ENCODE measurements at places on chromosomes 6 and 20.
A peak's percentile ranks its signal among the peaks of the same experiment; 100 is the strongest.

GRCh38 chr6:134316733-134317431, 1.0 kb downstream of the SGK1 start:
- no peak for DNase-seq

DNA sequence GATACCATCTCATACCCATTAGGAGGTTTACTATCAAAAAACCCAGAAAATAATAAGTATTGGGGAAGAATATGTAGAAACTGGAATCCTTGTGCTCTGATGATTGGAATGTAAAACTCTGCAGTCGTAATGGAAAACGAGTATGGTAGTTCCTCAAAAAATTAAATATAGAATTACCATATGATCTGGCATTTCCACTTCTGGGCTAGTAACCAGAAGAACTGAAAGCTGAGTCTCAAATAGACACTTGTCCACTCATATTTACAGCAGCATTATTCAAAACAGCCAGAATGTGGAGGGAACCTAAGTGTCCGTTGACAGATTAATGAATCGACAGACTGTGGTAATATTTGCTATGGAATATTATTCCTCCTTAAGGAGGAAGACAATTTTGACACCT, 44.3 kb downstream of the FOXC1 start:
- DNase-seq = no peak

- no peak for DNase-seq
Observed at GRCh38 chr6:161407115-161407514, 133.3 kb upstream of the AGPAT4 start.

GRCh38 chr20:56274156-56274555, 25.6 kb downstream of the MC3R start:
- DNase-seq = no peak

DNA sequence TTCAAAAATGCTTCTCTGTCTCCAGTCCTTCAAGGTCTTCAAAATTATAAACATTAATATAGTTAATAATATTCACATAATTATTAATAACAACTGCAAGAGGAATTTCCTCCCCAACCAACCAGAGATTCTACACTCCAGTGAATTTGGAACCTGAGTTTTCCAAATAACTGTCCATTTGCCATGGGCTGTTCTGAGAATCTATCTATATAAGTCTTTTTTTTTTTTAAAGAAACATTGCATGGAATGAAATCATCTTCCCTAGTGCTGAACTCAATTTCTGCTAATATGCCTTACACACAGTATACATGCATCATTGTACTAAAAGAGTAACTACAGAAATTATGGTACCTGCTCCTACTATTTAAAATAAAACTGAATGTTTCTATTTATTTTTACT, 113.9 kb downstream of the SLC22A3 start:
- no peak for DNase-seq

DNA sequence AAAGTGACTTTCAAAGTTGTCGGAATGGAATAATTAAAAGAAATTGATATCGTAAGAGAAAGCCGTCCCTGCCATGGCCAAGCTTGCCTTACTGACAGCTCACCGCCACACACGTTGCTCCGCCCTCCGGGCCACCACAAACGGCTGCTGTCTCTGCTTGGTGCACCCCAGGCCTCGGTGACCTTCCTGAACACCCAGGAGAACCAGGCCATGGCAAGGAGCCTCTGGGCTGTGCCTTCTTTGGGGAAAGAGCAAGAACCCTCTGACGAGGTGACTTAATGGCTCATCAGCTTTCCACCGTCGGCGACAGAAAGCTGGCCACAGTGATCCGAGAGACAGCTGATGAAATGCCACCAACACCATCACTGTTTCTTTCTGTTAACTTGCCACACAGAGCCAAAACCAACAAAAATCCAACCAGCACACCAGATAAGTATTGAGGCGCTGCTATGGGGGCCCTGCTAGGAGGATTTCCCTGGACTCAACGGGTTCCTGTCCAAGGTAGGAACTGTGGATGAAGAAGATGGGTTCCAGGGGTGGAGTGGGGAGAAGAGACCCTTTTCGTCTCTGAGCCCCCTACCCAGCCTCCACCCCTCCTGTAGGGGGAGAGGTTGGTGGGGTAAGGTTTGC, 61.4 kb downstream of the NPEPL1 start:
- DNase-seq = no peak

DNA sequence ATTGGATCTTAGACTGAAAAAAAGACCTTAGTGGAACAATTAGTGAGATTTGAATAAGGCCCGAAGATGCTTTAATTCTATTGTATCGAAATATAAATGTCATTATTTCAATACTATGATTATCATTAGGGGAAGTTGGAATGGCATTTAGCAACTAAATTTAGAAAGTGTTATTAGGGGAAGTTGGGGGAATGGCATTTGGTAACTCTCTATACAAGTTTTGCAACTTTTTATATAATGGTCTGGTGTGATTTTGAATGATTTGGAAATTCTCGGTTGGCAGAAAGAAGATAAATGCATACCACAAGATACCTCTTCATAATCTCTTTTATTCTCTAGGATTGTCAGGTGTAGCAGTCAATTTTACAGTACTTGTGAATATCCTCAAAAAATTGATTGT, 49.2 kb downstream of the RNF144B start:
- DNase-seq = no peak

DNA sequence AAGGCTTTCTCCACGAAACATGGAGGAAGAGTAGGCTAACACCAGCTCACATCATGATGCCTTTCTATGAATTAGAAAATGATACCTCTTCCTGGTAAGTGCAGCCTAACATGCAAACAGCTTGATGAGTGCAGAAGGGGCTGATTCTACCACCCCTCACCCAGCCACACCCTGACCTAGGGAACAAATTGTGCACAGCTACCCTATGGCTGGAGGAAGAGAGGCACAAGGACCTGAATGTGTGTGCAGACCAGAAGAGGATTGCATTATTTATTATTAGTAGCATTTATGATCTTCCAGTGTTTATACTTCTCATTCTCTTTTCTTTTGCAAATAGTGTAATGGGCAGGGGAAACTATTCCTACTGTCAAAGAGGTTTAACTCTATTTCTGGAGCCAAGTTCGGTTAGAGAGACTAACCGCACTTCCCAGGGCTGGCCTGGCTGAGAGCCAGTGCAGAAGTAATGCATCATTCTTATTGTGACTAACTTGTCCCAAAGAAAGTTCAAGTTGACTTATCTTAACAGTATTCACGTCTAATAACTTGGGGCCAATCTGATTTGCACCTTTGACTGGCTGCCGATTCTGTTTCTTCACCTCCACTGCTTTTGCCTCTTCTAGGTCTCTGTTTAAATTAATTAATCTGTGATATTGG, 237.5 kb downstream of the CD83 start:
- peak; percentile 34 for DNase-seq

DNA sequence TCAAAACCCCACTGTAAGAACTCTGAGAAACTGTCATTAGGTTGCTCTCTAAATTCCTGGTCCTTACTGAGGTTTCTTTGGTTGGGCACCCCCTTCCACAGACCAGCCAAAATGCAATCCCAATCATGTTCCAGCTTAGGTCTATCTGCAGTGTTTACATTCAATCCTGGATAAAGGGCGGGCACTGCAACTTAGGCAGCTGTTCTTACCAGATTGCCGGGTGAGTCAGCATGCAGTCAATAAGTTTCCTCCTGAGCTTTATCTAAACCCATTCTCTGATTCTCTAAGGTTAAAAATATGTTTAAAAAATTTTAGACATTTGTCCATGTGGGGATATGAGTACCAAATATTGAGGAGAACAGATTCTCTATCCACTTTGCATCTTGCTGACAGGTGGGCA, 197.8 kb downstream of the HAO1 start:
- DNase-seq = no peak

- DNase-seq = no peak
Observed at GRCh38 chr6:795046-795685, 102.2 kb upstream of the EXOC2 start.

DNA sequence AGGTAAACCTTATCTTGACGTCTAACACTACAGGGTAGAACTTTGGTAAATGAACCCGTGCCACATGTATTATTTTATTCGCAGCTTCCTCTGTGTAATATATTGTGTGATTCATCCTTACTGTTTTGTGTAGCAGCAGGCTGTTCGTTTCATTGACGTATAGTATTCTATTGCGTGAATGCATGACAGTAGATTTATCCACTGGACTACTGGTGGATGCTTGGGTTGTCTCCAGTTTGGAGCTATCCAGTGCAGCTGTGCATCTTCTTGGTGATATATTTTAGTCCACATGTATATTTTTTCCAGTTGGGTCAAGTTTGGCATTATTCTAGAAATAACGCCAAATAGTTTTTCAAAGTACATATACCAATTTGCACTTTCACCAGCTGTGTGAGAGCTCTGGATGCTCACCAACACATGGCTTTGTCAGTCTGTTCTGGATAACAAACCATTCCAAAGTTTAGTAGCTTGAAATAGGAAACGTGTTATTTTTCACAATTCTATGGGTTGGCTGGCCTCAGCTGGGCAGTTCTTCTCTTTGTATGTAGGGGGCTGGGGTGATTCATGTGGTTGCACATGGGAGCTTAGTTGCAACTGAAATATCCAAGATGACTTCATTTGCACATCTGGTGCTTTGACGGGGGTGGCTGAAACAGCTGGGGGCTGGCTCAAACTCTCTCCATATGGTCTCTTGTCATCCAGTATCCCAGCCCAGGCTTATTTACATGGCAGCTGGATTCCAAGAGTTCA, 9.3 kb downstream of the ECT2L start:
- peak; percentile 14 for DNase-seq

GRCh38 chr6:92468066-92468465, 951.3 kb downstream of the EPHA7 start:
- no peak for DNase-seq

DNA sequence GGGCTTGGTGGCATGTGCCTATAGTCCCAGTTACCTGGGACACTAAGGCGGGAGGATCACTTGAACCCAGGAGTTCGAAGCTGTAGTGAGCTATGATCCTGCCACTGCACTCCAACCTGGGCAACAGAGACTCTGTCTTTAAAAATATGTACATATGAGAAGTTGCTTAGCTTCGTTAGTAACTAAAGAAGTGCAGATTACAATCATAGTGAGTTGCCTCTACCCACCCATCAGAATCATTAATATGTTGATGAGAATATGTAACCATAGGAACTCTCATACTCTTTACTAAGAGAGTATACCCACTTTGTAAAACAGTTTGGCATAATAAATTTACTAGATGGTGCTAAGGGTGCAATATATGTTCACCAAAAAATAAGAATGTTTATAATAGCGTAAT, 54.0 kb downstream of the EFHC1 start:
- DNase-seq = no peak

DNA sequence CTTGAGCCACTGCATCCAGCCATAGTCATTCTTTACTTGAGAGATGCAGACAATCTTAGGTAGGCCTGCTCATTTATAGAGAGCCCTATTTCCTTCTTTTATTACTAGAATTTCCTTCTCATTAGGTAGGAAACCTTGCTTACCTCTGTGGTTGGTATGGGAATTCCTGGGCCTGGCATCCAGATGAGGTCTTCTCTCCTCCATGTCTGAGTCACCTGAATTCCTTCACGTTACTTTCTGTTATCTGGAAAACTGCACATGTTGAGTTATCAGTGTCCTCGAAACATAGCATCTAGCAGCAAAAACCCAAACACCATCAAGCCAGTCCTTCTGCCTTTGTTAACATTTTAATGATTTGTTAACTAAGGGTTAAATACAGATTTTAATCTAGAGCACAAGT, 2.2 kb downstream of the ZNFX1 start:
- DNase-seq = peak; percentile 61

GRCh38 chr6:73460056-73460455, 1.5 kb upstream of the MTO1 start:
- DNase-seq = no peak

- no peak for DNase-seq
Observed at GRCh38 chr20:61347443-61347842, 95.4 kb downstream of the CDH4 start.

- peak; percentile 83 for DNase-seq
Observed at GRCh38 chr20:17966432-17967310, 1.9 kb downstream of the SNX5 start.

DNA sequence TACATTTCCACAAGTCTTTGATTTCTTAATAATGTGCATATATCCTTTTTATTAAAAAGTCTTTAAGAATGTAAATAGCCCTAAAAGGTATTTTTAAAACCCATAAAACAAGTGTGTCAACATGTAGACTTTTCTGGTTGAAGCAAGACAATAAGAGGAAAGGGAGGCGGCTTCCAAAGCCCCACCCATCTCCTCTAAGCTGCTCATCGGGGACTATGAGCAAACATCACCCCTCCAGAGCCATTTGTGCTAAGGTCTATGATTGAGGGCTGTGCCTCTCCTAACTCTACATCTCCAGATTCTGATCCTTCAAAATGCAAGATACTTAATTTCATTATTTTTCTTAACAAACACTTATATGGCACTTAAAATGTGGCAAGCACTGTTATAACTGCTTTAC, 2.5 kb upstream of the NAA20 start:
- no peak for DNase-seq

DNA sequence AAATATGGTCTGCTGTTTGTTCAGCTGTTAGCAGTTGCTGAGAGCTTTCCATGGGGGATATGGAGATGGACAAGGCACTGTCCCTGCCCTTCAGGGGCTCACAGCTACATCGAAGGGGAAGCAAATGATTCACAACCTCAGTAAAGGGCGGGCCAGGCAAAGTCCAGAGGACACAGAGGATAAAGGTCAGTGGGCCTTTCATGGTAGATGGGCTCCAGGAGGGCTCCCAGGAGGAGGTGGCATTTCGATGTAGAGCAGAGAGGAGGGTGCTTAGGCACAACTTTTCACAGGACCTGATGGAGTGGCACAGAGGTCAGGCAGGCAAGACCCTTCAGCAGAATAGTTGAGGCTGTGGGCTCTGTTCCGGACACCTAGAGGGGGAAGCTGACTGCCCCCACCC, 15.2 kb upstream of the MLN start:
- DNase-seq = no peak

GRCh38 chr20:23255716-23256385, 94.7 kb upstream of the NXT1 start:
- DNase-seq = no peak

DNA sequence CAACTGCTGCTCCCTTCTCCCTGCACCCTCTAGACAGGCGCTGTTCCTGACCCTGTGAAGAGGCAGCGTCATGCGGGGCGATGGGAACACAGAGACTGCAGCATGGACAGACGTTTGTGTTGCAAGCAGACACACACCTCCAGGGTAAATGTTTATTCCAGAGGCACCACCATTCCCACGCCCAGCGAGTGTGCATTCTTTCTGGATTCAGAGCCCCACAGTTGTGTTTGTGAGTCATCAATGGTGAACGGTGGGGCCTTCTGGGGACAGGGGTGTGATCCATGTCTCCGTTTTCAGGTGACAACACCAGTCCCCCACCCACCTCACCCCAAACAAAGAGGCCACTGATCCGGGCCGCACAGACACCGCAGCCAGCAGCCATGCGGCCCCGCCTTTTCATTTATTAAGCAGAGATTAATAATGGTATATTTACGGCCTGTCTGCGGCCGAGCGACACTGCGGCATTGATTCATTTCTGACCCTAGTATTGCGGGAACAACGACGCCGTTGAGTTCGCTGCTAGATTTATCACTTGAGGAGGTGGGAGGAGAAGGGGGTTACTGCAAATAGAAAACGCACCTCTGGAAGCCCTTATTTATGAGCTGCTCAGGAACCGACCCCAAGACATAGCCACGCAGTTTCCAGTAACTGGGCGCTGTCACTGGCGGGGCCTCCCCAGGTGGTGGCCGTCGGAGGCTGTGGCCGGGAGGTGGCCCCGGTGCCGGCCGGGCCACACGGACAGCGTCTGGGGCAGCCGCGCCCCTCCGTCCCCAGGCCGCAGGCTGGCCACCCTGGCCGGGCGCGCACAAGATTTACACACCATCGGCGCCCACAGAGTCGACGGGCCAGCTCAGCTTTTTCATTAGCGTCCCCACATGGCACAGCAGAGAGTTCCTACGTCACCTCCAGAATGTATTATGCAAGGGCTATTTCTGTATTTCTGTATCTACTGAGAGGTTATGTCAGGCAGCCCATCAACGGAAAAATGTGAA, 367.6 kb downstream of the THBS2 start:
- no peak for DNase-seq
